Fibroblast of the conjunctiva (primary cell): ENCODE measurements at places on chromosomes 11 and 22.
A peak's percentile ranks its signal among the peaks of the same experiment; 100 is the strongest.

GRCh38 chr11:17747131-17747955, 12.8 kb downstream of the KCNC1 start:
- DNase-seq: no peak

- DNase-seq: no peak
These were observed 38.5 kb upstream of the CTSC start for GRCh38 chr11:88375927-88376470.

DNA sequence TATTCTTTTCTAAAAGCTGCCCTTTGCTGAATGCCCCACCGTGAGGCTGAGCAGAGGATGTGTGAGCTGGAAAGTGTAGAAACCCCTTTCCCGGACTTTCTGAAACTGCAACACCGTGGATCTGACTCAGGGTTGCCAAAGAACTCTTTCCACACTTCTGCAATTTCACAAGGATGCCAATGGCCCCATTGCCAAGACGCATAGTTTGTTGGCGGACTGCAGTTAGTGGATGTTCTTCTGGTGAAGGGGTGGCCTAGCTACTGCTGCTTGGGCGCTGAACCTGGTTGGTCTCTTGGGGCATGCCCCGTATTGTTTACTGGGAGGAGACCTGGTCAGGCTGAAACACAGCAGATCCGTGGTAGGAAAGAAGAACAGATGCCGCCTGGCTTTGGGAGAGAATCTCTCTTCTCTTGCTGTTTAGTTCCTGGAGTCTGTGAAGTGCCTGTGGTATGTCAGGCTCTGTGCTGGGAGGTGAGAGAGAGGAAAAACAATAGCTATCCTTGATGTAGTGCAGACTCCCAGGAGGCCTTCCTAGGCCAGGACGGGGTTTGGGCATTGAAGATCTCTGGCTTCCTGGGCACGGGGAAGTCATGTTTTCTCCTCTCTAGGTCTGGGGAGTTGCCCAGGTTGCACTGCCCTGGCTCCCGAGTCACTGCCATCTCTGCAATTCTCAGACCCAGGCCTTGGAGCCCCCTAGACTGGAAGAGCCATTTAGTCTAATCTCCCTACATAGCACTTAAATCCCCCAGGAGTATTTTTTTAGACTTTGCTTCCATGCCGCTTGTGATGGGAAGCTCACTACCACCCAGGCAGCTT, 26.9 kb downstream of the CD82 start:
- DNase-seq: peak; percentile 63

GRCh38 chr22:28222052-28222451, 303.0 kb upstream of the PITPNB start:
- DNase-seq: no peak

GRCh38 chr11:20008190-20008870, 151.9 kb downstream of the DBX1 start:
- DNase-seq: no peak

DNA sequence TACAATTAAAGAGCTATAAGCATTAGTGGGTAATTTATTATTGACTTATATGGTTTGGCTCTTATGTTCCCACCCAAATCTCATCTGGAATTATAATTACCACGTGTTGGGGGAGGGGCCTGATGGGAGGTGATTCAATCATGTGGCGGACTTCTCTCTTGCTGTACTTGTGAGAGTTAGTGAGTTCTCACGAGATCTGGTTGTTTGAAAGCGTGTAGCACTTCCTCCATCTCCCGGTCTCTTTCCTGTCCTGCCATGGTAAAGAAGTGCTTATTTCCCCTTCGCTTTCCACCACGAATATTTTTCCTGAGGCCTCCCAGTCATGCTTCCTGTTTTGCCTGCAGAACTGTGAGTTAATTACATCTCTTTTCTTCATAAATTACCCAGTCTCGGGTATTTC, 28.1 kb upstream of the CHORDC1 start:
- no peak for DNase-seq

DNA sequence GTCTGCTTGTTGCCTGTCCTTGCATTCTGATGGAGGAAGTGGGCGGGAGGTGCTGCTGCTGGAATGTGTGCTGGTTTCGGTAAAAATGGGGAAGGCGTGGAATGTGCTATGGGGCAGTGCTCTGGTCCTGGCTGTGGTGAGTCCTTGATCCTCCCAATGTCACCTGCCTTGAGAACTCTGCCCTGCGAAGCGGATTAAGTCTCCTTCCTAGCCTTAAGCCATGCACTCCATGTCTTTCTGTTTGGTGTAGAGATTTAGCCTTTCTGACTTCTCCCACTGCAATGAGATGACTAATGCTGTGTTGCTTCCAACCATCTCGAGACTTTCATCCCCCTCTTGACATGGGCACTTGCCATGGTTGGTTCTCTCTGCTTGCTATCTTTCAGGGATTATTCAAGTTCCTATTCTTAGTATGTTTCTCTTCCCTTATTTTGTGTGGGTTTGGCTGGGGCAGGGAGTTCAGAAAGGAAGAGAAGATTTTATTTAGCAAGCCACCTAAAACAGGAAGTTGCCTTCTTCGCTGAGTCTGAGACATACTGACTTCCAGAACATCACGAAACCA, 687.9 kb downstream of the NTM start:
- DNase-seq: no peak

DNA sequence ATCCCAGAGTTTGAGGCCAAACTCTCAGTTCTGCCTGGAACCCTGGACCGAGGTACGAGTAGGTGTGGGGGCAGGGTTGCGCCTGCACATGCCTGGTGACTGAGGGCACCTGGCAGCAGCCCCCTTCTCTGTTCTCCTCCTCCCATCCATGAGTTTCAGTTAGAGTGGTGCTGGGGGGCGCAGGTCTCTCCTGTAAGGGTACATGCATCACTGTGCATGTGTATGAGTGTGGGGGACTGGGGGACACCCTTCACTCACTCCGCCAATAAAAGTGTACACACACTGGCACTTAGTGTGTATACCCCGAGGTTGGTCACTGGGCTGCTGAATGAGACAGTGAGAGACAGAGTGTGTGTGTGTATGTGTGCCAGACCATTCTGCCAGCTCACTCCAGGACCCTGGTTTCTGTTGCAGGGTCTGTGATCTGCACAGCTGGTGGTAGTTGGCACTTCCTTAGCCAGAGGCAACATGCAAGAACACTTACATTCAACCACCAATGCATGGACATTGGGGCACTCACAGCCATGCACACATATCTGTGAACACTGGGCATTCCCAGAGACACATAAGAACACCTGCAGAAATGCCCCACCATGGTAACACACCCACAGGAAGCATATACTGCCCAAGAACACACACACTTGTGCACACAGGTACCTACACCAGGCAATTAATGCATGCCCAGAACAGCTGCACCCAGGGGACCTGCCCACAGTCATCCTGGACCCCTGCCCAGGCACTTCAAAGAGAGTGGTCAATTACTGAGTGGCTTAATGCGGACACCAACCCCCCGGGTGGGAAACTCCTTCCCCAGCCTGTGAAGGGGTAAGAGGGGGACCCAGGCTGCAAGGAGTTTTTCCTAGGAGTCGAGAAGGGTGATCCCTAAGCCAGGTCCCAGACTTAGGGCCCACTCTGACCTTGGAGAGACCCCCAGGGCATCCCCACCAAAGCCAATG, 1.2 kb upstream of the NRXN2 start:
- no peak for DNase-seq

DNA sequence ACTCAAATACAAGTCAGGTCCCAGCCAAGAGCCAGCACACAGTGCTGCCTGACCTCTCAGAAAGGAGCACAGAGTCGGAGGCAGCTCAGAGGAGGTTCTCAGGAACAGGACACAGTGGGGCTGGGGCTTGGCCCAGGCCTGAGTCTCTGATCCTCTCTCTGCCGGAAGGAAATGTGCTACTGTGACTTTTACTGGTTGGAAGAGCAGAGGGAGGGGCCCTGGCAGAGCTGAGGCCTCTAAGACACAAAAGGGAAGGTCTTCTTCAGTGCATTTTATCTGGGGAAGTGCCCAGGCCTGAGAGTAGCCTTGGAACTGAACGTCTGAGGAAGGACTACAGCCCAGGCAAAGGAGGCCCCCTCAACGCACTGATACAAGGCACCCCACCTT, 16.2 kb upstream of the CASTOR1 start:
- DNase-seq: no peak

GRCh38 chr11:33417121-33417520, 159.9 kb downstream of the HIPK3 start:
- DNase-seq: no peak

- DNase-seq: no peak
These were observed 16.7 kb downstream of the CRKL start for GRCh38 chr22:20933910-20934309.

GRCh38 chr22:21761086-21761485, 25.5 kb upstream of the YPEL1 start:
- DNase-seq: no peak

- no peak for DNase-seq
These were observed 60.4 kb downstream of the BUD13 start for GRCh38 chr11:116712428-116712827.

- no peak for DNase-seq
These were observed 62.5 kb upstream of the IZUMO1R start for GRCh38 chr11:94241896-94242295.

- DNase-seq: no peak
These were observed 40.3 kb upstream of the POGLUT3 start for GRCh38 chr11:108538502-108538901.

DNA sequence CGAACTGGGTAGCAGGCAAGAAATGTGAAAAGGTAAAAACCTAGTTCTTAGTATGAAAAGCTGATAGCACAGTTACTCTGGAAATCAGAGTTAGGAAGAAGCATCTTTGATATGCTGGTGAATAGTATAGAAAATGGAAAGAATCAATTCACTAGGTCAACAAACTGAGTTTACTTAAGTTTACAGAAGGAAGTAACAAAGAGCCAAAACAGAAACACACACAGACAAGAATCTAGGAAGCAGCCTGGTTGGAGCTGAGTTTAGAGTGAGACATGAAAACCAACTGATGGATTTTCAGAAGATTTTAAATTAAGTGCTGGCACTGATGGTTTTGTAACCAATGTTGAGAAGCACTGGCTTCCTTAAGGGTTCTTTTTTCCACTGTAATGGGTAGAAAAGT, 296.3 kb downstream of the CADM1 start:
- no peak for DNase-seq

GRCh38 chr11:5929571-5930368, 12.3 kb upstream of the OR56A3 start:
- no peak for DNase-seq

DNA sequence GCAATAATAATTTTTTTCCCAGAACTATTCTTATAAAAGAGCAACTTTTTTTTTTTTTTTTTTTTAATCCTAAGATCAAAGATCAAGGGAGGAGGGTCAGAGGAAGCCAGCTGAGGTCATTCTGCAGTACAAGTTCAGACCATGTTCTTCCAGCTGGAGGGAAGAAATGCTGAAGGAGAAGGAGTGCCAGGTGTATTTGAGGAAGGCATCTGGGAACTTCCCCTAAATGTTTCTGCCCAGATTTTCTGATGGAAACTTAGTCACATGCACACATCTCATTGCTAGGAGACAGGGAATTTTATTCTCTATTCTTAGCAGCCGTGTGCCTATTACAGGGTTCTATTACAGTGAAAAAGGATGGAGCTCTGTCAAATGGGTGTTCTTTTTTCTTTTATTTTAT, 208.4 kb downstream of the ARHGAP42 start:
- no peak for DNase-seq

DNA sequence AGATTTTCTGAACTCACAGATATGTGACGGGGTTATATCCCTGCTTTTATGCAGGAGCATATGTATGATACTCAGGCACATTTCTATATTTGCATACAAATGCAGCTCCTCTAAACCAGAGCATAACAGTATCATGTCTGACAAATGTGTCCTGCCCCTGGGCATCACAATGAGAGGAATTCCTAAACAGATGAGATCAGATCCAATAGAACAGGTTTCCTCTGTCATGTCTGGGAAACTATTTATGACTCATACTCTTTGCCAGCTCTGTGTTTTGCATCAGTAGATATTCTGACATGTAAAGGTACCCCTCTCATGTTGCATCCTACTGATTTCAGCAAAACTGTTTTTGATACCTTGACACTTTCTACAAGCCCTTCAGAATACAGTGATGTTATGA, 29.4 kb downstream of the SYT9 start:
- no peak for DNase-seq

DNA sequence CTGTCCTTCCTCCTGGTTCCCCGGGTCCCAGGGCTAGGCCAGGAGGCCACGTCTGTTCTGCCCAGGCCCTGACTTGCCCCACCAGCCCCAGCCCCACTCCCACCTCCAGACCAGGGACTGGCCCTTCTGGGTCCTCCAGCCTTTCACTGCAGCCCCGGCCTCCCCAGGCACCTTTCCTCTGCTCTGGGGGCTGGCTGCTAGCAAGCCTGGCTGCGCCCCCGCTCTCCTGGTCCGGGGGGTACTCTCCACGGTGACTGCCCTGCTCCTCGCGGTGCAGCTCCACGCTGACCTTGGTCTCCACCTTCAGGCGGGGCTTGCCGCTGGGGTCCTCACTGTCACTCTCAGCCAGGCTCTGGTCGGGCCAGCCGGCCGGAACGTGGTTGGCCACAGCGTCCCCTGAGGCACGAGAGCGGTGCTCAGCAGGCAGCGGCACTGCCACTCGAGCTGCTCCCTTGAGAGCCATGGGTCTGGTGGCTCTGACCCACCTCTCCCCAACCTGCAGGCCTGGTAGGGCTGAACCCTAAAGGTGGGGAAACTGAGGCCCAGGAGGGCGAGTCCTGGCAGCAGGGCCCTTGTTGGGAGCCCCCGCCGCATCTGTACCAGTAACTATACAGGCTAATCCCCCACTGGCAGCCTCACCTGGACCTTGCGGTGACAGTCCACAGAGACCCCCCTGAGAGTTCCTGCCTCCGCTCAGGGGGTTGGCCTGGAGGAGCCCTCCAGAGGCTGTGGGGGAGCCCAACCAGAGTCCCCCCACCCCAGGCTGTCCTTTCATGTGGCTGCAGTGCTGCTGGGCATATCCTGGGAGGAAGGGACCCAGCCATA, 29.0 kb downstream of the TRMU start:
- DNase-seq: no peak

GRCh38 chr11:114260483-114260882, 35.7 kb upstream of the NNMT start:
- DNase-seq: no peak

- DNase-seq: no peak
These were observed 83.8 kb upstream of the ATXN10 start for GRCh38 chr22:45587638-45588505.

GRCh38 chr22:29011240-29012100, 50.2 kb downstream of the C22orf31 start:
- no peak for DNase-seq

GRCh38 chr22:36745301-36745995, 30.5 kb downstream of the IFT27 start:
- no peak for DNase-seq

- no peak for DNase-seq
These were observed 13.9 kb upstream of the CELSR1 start for GRCh38 chr22:46551321-46551720.
